ENCODE measurements at places on chromosomes 7 and 10.

DNA sequence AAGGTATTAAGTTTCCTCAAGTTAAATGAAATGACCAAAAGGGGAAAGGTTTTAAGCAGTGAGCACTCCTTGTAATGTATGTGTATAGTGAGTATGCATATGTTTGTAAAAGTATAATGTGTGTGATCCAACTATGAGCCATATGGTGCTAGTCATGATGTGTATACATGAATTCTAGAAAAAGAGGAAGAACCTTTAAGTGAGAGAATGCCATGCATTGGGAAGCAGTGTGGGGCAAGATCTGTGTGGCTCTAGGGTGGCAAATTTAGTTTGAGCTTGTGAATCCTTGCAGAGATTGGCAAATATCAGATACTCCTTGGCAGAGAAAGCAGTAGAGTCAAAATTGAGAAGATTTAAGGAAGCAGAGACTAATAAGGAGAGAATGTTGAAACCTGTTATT, 435.0 kb downstream of the AUTS2 start:
- no peak for DNase-seq

- no peak for DNase-seq
Measured at GRCh38 chr7:77684030-77684429, 12.2 kb upstream of the RSBN1L start.

GRCh38 chr10:65618126-65618525, 1307.7 kb upstream of the LRRTM3 start:
- DNase-seq, result no peak

- no peak for DNase-seq
Measured at GRCh38 chr7:114648680-114649079, 234.1 kb downstream of the FOXP2 start.

- no peak for DNase-seq
Measured at GRCh38 chr10:123883673-123884320, 7.8 kb downstream of the CPXM2 start.

GRCh38 chr7:44377134-44377463, 51.7 kb upstream of the CAMK2B start:
- DNase-seq, result no peak

Data from stimulated activated CD8-positive, alpha-beta memory T cell treated with anti-CD3 and anti-CD28 coated beads, Interleukin-15, amount 100 ng/mL, for 4 hours (primary cell).